ENCODE measurements at places on chromosomes 1 and 21. TPM values are rescaled to one million over a fixed set of nuclear protein-coding genes. Genes with fewer than 3 reads are reported as not detected.

DNA sequence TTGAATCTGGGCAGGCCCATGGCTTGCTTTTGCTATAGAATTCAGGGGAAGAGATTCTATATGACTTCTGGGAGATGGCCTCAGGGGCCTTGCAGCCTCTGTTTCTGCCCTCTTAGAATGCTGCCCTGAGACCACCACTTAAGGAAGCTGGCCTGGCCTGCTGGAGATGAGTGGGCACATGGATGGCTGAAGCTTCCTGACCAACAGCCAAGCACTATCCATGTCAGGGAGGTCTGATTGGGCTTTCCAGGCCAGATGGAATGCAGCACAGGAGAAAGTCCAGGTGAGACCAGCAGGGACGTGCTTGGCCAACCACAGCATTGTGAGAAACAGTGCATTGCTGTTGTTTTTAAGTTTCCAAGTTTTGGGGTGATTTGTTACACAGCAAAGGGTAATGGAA, 308.1 kb downstream of the PTPRU start:
- no peak for DNase-seq
- no peaks in the 10 kb centered on the region for H3K27me3 ChIP-seq
- no peak overlapping the region for H3K27ac ChIP-seq
- H3K4me1 ChIP-seq: no peaks in the 10 kb centered on the region
- no peaks in the 10 kb centered on the region for H3K36me3 ChIP-seq
- H3K4me3 ChIP-seq: no peak overlapping the region

The FCGR3B gene
- not detected for total RNA-seq

GRCh38 chr1:55535724-55536544, 320.8 kb upstream of the USP24 start:
- H3K36me3 ChIP-seq: no peaks in the 10 kb centered on the region
- H3K4me3 ChIP-seq: no peak overlapping the region
- no peak overlapping the region for H3K27ac ChIP-seq
- DNase-seq: no peak

DNA sequence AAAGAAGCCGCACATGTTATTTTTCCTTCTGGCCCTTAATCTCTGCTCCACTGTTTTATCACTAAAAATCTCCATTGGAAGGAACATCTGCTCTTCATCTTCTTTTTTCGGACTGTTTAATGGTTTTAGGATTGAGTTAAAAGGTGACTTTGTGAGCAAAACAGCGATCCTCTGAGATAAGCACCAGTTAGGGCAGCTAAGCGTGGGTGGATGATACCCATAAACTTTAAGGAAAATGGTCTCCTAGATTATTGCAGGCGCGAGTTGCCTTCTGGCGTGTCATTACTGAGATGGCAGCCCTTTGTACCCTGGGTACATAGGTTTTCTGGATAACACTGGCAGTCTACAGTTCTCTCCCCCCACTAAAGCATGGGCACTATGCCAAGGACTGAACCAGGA, 44.0 kb upstream of the HMGB4 start:
- H3K27me3 ChIP-seq: peaks cover 3% of the 10 kb centered on the region
- no peak for DNase-seq
- H3K4me3 ChIP-seq: no peak overlapping the region
- no peaks in the 10 kb centered on the region for H3K4me1 ChIP-seq
- H3K36me3 ChIP-seq: no peaks in the 10 kb centered on the region

- no peak overlapping the region for H3K4me3 ChIP-seq
- peak overlapping the region; percentile 52 for H3K27ac ChIP-seq
Measured at GRCh38 chr1:197143276-197143675, 3.2 kb downstream of the ASPM start.
